Right forelimb (tissue), 1 donor: ENCODE measurements at places on chromosomes 7 and 10.

GRCh38 chr10:45100429-45100828, 99.7 kb downstream of the ZNF22 start:
- DNase-seq = no peak

GRCh38 chr7:80189638-80190037, 55.0 kb downstream of the GNAI1 start:
- DNase-seq = no peak

GRCh38 chr10:93334901-93335327, 147.2 kb downstream of the MYOF start:
- no peak for DNase-seq

GRCh38 chr10:12201543-12201942, 5.6 kb downstream of the CDC123 start:
- no peak for DNase-seq

DNA sequence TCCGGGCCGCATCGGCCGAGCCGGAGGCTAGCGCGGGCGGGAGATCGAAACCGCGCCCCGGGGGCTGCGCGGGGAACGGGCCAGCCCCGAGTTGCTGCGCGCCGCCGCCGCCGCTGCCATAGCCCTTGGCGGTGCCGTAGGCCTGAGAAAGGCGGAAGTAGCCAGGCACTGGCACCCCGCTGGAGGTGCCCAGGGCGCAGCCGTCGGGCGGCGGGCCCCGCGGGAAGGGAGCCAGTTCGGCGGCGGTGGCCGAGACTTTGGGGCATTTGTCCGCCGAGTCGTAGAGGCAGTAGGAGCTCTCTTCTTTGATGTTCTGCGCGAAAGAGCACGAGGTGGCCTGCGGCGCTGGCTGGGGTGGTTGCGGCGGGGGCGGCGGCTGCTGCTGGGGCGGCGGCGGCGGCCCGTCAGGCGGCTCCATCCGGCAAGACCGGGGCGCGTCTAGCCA, 587 bp downstream of the HOXA10 start:
- peak; percentile 66 for DNase-seq

DNA sequence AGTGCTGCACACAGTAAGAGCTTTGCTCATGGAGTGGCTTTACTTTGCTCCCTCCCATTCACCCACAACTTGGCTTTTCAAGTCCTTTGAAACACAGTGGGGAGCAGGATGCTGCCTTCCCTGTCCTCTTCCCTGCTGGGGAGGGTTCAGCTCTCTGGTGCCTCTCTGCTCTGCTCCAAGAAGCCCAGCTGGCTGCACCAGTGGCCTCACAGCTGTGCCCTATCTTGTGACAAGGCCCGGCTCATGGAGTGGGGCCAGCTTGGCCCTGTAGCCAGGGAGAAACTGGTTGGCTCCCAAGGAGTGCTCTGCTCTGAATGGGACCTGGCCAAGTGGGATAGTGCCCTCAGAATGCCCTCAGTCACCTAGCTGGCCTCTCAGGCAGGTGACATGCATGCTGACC, 212.3 kb upstream of the ZMIZ1 start:
- DNase-seq = peak; percentile 66

DNA sequence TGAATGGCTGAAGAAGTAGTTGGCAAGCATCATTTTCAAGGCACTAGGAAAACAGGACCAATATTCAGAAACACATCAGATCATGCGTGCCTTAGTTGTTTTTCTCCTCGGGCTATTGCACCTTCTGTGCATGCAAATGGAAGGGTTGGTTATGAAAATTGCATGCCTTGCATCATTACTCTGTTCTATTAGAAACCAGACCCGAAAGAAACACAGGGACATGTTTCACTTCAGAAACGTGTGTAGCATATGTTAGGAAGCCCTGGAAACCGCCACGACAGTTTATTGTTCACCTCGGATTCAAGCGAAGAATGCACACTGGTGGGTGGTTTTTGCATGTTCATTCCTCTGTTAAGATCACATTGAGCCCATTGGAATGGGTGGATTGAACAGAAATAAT, 214.7 kb downstream of the FRMD4A start:
- DNase-seq = no peak

- DNase-seq = no peak
Observed at GRCh38 chr7:97179454-97180104, 62.1 kb downstream of the SDHAF3 start.
